ENCODE measurements at places on chromosomes 5 and 9.

DNA sequence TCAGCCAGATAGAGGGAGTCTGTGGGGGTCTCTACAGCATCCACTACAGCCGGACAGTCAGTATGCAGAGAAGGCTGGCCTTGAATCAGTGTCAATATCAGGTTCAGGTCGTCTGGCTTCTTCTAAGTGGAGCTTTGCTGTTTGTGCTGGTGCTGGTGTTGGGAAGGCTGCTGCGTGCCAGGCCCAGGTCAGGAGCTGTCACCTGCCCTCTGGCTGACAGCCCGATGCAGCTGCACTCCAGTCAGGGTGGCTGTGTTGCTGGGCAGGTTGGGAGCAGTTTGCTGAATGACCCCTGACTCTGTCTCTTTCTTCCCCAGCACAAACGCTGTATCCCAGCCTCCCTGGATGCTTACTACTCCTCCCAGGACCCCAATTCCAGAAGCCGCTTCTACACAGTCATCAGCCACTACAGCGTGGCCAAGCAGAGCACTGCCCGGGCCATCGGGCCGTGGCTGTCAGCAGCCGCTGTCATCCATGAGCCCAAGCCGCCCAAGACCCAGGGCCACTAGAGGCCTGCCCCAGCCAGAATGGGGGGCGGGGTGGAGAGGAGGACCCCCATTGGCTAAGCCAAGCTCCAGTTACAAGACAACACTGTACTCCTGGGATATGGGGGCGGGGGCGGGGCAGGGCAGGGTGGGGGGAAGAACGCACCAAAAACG is 61.6 kb downstream of the NSG2 start:
- no peak for DNase-seq

GRCh38 chr5:76811214-76811613 is 7.6 kb upstream of the F2RL1 start:
- no peak for DNase-seq

DNA sequence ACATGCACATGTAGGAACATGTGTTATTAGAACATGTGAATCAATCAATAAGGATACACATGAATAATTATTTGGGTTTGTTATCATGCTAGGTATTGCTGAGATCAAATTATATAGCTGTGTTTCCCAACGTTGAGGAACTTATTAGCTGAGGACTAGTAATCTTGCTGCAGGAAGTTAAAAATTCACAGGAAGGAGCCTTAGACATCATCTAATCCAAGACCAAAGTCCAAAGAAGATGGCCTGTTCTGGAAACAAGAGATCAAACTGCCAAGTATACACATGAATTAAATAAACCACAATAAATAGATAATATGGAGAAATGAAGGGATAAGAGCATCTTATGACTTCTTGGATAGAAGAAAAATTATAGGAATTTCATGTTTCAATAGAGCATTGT is 19.9 kb downstream of the POU5F2 start:
- no peak for DNase-seq

DNA sequence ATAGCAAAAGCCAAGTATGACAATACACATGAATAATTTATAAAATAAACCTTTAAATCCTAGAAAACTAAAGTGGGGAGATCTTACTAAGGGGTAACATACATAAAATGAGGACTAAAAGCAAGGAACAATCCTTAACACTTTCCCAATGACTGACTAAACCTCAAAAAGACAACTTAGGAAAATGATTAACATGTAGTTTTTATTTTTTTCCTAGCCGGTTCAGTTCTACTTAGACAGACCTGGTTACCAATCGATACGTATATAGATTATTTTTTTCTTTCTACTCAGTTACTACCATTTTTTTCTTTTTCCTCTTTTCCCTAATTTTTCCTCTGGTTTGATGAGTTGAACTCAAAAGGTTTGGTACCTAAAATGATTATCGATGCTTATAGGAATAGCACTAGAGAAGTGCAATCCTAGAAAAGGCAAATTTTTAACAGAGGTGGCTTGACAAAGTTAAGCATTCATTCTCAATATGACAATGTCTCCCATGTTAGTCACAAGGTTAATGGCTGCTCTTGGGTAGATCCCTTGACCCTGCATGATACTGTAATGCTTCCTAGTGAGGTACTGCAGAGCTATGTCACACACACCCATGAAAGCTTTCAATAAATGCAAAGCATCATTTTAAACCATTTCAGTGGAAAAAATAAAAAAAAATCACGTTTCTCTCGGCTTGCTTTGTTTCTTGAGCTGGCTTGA is 41.5 kb downstream of the FBXO4 start:
- DNase-seq = no peak

DNA sequence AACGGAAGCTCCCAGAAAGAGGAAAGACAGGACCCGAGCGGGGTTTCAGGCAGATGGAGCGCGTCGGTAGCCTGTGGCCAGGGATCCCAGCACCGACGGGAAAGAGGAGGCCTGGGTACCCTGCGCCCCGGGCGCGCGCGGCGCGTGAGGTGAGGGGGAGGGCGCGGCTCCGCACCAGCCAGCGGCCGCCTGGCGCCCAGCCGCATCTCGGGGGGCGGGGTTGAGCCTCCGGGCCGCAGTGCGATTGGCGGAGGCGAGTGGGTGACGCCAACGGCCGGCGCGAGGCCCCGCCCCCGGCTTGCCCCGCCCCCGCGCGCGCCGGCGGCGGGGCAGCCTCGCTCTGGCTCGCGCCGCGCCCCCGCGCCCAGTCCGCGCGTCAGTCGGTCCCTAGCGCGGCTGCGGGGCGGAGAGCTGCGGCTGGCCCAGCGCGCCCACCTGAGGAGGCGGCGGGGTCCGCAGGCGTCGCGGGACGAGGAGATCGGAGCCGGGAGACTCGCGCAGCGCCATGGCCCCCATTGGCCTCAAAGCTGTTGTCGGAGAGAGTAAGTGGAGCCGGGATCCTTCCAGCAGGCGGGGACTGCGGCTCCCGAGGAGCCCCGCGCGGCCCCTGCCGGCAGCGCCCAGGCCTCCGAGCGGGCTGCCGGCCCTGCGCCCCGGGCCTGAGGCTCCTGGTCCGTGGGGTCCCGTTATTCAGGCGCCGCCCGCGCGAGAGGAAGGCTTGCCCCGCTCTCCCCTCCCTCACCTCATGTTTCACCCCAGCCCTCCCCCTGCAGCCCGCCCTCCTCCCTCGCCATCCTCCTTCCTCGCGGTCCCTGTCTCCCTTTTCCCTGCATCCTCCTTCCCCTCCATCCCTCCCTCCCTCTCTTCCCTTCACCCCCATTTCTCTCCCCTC is at the start of gene STXBP1:
STXBP1 (plus strand) TSS at position 379 of the 892 bp plus-strand sequence; CDS start at position 506, 127 bp downstream.
- peak; percentile 93 for DNase-seq

DNA sequence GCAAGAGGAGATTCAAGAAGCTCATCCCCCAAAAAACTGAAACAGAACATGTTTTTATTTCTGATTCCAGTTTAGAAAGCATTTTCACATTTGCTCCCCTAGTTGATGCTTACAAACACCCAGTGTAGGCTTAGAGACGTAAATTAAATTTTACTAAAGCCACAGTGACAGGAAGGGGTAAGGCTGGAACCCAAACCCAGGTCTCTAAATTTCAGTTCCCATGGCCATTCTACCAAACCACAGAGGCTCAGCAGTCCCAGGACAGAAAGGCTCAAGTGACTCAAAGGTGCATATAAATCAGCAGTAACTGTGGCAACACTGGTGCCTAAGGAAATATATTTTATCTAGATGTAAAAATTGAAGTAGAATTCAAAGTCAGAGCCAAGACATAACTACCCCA is 128.7 kb downstream of the CEP120 start:
- DNase-seq = no peak

DNA sequence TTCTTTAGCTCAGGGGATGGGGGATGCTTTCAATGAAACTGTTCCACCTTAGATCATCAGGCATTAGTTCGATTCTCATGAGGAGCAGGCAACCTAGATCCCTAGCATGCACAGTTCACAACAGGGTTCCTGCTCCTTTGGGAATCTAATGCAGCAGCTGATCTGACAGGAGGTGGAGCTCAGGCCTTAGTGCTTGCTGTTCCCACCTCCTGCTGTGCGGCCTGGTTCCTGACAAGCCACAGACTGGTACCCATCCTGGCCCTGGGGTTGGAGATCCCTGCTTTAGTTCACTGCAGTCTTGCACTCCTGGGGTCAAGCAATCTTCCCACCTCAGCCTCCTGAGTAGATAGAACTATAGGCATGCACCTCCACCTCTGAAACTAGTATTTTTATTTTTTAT is 1369.8 kb upstream of the NUDT12 start:
- DNase-seq = no peak

DNA sequence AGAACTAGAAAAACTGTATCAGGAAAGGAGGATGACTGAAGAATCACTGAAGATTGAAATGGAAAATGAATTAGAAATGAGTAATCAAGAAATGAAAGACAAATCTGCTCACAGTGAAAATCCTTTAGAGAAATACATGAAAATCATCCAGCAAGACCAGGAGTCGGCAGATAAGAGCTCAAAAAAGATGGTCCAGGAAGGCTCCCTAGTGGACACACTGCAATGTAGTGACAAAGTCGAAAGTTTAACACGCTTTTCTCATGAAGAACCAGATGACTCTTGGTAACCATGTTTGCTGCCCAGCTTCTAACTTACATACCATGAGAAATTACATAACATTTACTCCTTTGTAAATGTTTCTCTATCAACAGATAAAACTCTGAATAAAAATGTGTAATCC is 37.1 kb downstream of the CPLANE1 start:
- DNase-seq = no peak

DNA sequence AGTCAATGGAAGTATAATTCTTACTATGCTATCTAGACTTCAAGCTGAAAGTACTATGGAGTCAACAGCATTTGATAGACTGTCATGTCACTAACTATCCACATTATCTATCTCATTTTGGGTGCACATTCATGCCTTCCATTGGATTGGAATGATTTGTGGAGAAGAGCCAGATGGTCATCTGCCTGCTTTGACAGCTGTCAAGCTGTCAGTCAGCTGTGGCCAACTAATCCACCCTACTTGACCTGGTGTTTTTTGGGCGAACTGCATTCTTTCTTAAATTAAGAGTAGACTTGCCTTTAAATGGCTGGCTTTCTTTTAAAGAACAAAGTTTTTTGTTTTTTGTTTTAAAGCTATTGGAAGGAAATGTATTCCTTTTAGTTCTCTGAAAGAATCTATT is 151.5 kb downstream of the DCP2 start:
- DNase-seq = no peak

- no peak for DNase-seq
Observed at GRCh38 chr9:134171316-134172197, 7.2 kb upstream of the RNU6ATAC start.

- DNase-seq = no peak
Observed at GRCh38 chr5:39368116-39368515, 3.8 kb upstream of the C9 start.

DNA sequence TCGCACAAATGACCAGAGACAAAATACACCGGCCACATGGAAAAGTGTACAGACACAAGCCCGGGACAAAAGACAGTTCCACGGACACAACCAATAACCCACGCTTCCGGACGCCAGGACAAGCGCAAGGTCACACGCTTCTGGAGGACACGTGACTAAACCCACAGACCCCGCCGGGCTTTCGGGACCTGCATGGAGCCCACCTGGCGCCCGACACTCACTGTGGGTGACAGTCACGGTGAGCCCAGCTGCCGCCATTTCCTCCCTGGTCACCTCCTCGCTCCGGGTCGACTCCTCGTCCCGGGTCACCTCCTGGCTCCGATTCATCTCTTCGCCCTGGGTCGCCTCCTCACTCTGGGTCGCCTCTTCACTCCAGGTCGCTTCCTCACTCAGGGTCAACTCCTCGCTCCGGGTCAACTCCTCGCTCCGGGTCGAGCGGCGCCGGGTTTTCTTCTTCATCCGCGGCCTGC is 470 bp downstream of the BAG1 start:
- DNase-seq = no peak

- no peak for DNase-seq
Observed at GRCh38 chr5:178336889-178337288, 104.3 kb upstream of the PHYKPL start.

GRCh38 chr5:19866090-19866450 is 121.9 kb downstream of the CDH18 start:
- no peak for DNase-seq

DNA sequence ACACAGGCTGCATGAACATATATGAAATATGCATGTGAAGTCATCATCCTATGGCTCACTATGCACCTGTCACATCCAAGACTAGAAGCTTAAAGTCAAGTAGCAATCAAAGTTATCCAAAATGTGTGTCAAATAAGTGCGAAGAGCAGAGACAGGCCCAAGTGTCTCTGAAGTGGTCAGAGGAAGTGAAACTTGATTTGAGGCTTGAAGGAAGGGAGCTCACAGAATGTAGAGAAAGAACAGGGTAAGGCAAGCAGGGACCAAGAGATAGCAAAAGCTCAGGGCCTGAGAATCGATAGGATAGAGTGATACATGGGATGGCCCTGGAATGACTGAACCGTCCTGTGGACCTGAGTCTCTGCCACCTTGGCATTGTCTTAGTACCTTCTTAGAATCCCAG is 274.3 kb upstream of the TRPC7 start:
- DNase-seq = no peak

DNA sequence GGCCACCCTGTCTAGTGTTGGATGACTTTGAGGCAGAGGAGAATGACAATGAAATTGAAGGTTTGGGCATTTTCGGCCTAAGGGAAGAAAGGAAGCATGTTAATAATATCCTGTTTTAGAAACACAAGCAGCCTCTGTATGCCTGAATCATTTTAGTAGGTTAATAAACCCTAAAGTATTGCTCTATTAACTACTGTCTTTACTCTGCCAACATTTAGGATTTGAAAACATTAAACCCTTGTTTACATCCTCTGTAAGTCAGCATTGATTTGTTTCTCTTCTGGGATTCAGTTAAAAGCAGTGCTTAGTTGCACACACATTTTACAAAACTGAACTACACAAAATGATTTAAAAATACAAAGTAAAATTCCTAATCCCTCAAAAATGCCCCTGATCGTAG is 358.9 kb downstream of the ARRDC3 start:
- DNase-seq = no peak

DNA sequence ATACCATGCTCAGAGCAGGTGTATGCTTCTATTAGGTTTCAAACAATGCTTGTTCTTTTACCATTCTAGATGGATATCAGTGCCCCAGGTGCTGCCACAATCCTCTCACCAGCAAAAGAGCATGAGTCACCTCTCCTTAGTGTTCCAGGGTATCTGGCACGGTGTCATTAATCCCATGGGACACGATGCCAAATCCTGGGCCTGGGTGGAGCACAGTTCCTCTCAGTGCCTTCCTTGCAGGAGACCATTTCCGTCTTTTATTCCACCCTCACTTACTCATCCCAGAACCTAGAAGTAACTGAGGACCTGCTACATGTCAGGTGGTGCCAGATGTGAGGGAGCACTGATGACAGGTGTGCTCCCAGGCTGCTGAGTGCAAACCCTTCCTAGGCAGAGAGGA is 1.3 kb upstream of the OR13J1 start:
- no peak for DNase-seq

GRCh38 chr5:4023091-4023752 is 427.6 kb downstream of the IRX1 start:
- DNase-seq = no peak
